ENCODE measurements at places on chromosomes 7 and 10. TPM values are rescaled to one million over a fixed set of nuclear protein-coding genes. Genes with fewer than 3 reads are reported as not detected.

DNA sequence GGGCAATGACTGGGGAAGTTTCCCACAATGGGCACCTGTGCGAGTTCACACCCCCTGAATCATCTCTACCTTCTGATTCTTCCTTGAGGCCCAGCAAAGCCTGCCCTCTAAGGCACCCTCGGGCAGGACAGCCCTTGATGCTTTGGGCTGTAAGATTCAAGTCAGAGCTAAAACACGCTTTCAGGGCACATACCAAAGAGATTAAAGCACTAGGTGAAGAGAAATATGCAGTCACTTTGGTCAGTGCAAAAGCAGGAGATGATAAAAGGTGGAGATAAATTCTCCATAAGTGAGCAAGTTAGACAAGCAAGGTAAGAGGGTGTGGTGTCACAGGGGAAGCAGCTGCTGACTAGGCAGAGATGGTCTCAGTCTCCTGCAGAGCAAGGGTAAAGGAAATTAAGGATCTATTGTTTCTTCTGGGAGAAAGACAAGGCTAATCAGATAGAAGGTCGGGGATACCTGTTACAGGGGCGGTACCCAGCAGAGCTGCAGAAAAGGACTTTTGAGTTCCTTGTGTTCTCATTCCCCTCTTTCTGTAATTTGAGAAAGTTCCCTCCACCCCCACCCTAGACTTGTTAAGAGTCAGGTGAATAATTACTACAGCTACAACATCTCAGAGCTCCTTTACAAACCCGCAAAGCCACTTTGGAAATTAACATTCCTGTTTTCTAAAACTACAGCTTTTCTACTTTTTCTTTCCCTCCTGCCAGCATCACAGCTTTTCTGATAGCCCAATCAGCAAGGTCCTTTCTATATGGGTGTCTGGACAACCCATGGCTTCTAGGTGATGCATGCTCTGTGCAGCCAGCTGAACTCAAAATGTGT is 26.4 kb downstream of the PDLIM1 start:
- peak overlapping the region; percentile 57 for H3K27ac ChIP-seq
- peaks cover 65% of the 10 kb centered on the region for H3K36me3 ChIP-seq
- H3K4me1 ChIP-seq, result peaks cover 77% of the 10 kb centered on the region
- H3K27me3 ChIP-seq, result no peaks in the 10 kb centered on the region
- no peak for DNase-seq

TRAPPC14 gene
- 5.2 TPM for total RNA-seq

PILRB gene
- 32.4 TPM for total RNA-seq

GRCh38 chr7:133484086-133484485 is 231.2 kb downstream of the EXOC4 start:
- H3K36me3 ChIP-seq, result no peaks in the 10 kb centered on the region
- no peak overlapping the region for H3K4me3 ChIP-seq
- DNase-seq, result no peak
- H3K27me3 ChIP-seq, result no peaks in the 10 kb centered on the region
- no peak overlapping the region for H3K27ac ChIP-seq
- H3K4me1 ChIP-seq, result peaks cover 12% of the 10 kb centered on the region

DNA sequence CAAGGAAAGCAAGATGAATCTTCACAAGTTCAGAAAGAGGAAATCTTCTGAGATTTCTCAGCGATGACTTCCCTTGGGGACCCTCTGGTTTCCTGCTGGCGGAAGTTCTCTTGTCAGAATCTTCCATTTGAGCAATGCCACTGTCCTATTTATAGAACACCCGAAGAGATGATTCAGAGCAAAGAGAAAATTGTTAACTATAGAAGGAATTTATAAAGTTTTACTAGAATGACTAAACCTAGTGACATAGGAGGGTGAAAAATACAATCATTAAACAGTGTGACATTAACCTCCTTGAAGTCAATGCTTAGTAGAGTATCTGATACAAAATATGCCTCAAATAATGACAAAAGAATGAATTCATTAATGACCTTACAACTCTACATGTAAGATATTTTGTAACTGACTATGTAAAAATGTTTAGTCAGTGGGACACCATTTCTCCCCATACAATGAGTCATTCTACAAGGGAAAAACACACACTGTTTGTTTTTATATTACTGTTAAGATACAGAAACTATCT is 206.5 kb upstream of the CNTNAP2 start:
- no peak overlapping the region for H3K27ac ChIP-seq
- no peaks in the 10 kb centered on the region for H3K36me3 ChIP-seq
- no peaks in the 10 kb centered on the region for H3K27me3 ChIP-seq
- H3K4me1 ChIP-seq, result no peaks in the 10 kb centered on the region
- no peak for DNase-seq

DNA sequence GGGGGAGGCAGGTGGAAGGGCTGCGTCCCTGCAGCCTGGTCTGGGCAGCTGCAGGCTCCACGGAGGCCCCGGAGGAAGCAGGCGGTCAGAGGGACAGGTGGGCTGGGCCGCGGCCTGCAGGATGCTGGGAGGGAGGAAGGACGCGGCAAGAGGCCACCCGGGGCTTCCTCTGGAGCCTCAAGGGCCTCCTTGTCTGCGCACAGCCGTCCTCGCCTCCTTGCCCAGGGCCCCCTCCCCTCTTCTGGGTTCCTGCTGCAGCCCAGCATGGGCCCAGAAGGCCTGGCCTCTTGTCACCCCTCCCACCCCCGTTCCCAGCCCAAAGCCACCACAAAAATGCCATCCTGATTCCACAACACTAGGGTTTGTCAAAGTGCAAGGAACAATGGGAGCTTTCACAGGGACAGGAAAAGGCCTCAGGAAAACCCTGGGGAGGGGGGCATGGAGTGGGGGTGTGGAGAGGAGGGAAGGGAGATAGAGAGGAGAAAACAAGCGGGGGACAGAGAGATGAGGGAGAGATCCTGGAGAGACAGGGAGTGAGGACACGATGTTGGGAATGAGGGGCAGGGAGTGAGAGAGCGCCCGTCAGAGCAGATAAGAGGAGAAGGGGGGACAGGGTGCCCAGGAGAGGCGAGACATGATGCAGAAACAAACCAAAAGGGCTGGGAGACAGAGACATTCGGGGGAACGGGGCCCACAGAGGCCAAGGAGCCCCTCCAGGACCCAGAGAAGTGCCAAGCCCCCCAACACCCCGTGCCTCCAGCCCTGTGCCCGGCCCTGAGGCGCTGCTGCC is 41.8 kb downstream of the ZCCHC24 start:
- no peaks in the 10 kb centered on the region for H3K4me1 ChIP-seq
- peak overlapping the region; percentile 87 for H3K27ac ChIP-seq
- no peak for DNase-seq
- no peaks in the 10 kb centered on the region for H3K36me3 ChIP-seq
- H3K27me3 ChIP-seq, result no peaks in the 10 kb centered on the region

GRCh38 chr7:91883676-91884362 is 3.3 kb upstream of the MTERF1 start:
- no peak overlapping the region for H3K4me3 ChIP-seq
- no peak overlapping the region for H3K27ac ChIP-seq
- H3K27me3 ChIP-seq, result no peaks in the 10 kb centered on the region
- H3K36me3 ChIP-seq, result no peaks in the 10 kb centered on the region
- no peak for DNase-seq

Data from gastrocnemius medialis (tissue), 4 donors.